ENCODE measurements at places on chromosomes 6 and 20.

DNA sequence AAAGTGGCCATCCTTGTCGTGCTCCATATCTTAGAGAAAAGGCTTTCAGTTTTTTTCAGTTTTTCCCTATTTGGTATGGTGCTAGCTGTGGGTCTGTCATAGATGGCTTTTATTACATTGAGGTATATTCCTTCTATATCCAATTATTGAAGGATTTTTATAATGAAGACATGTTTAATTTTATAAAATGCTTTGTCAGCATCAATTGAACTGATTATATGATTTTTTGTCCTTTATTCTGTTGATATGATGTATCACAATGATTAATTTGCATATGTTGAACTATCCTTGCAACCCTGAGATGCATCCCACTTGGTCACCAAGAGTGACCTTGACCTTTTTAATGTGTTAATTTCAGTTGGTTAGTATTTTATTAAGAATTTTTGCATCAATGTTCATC is 55.1 kb upstream of the VGLL2 start:
- no peak for DNase-seq

GRCh38 chr6:148999501-148999900 is 252.7 kb downstream of the UST start:
- no peak for DNase-seq

DNA sequence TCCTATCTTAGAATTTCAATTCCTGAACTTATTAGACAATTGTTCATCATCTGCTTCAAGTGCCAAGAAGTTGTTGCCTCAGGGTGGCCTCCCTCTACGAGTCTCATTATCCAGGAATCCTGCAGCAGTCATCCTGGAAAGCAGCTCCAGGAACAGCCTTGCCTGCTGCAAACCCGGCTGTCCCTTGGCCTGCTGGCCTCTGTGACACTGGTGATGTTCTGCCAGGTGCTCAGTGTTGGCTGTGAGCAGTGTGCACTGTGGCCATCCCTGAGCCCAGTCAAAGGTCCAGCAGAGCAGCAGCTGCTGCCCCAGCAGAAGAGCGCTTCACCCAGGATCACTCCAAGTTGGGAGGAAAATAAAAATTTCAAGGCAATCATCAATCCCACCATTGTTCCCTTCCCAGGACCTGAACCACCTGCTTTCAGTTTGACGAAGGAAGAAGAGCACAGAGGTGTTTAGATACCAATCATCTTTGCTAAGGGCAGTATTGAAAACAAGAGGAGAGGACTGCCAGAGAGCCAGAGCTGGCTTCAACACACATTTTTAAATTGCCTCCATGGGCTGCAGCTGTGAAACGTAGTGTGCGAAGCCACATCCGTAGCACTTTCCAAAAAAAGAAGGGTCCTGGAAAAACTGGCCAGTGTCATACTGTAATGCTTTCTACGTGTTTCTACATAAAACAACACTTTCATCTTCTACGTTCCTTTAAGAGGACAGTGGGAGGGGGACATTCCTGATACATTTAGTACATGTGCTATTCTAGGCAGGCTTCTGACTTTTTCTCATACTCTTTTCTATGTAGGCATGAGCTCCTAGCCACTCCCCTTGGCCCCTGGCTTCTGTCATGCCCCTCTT is 7.2 kb upstream of the FAM50B start:
- DNase-seq = no peak

- DNase-seq = no peak
These were observed 42.9 kb upstream of the UST start for GRCh38 chr6:148703900-148704299.

GRCh38 chr20:57092112-57092899 is 174.1 kb downstream of the BMP7 start:
- DNase-seq = peak; percentile 77

- DNase-seq = no peak
These were observed 33.1 kb upstream of the CNKSR3 start for GRCh38 chr6:154543628-154544027.

DNA sequence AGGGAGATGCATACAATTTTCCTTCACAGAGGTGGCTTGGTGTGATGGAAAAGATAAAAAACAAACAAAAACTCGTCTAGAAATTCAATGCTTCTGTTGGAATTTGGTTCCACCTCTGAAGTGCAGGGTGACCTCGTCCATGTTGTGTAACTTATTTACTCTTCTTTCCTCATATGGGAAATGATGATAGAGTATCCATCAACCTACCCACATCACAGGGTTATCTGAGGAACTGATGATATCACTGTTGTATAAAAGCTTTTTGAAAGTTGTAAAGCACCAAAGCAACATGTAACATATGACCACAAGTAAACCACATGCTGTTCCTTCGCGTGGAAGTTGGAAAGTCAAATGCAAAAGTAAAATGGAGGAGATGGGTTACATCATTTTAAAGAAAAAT is 212.0 kb upstream of the SGK1 start:
- DNase-seq = peak; percentile 14

DNA sequence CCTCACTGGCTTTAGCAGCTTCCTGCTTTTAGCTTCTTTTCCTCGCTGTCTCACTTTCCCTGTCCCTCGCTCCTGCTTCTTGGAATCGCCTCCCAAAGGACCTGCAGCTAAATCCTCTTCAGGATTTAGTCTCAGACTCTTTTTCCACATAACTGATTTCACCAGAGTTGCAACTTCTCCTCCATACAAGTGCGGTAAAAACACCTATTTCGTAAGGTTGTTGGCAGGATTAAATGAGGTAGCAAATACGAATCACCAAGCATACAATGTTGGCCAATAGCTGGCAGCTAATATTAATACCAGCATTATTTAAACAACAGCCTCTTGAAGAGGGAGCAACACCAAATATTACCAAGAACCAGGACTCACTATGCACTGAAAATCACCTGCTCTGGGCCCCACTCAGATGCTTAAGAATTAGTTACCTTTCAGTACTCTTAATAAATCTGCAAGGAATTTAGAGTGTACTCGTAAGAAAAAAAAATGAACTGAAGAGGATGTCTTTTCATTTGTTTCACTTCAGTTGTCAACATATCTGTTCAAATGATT is 123.0 kb downstream of the DTNBP1 start:
- no peak for DNase-seq

DNA sequence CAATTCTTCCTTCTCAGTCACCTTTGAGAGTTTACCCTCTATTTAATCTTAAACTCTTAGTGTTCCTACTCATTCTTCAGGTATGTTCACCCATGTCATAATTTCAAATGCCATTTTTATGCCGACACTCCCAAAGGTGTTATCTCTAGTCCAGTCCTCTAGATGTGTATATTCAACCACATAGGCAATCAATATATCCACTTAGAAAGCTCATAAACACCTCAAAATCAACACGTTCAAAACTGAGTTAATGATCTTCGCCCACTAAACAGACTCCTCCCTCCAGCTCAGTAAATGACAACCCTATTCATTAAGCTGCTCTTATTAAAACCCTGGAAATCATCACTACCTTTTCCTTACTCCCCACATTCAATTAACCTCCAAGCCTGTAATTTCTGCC is 6.4 kb downstream of the OSTM1 start:
- DNase-seq = no peak

GRCh38 chr20:11652128-11652527 is 265.6 kb upstream of the BTBD3 start:
- no peak for DNase-seq

DNA sequence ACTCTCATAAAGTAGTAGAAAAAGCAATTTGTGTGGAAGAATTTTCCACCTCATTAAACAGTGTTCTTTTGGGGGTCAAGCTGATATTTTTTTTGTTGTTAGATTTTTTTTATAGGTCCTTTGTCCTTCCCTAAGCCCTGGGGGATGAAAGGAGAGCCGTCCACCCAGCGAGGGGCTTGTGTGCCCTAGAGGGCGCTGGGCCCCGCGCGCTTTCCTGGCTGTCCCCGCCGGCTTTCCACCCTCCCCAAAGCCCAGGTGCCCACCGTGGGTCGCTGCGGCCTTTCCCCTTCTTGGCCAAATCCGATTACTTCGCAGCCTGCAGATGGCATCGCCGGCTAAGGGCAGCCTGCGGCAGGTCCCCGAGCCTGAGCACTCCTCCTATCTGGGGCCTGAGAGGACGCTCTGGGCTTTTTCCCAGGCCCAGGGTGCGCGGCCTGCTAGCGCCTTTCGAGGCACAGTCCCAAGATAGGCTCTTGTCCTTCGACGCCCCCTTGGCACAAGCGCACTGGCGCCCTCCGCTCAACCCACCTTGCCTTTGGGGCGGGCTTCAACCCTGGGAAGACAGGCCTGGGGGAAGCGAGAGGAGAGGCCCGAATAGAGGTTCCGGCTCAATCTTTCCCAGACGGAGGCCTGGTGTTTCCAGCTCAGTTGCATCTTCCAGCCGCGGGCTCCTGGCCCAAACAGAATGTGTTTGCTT is 33.6 kb downstream of the TFAP2A start:
- DNase-seq = peak; percentile 20

DNA sequence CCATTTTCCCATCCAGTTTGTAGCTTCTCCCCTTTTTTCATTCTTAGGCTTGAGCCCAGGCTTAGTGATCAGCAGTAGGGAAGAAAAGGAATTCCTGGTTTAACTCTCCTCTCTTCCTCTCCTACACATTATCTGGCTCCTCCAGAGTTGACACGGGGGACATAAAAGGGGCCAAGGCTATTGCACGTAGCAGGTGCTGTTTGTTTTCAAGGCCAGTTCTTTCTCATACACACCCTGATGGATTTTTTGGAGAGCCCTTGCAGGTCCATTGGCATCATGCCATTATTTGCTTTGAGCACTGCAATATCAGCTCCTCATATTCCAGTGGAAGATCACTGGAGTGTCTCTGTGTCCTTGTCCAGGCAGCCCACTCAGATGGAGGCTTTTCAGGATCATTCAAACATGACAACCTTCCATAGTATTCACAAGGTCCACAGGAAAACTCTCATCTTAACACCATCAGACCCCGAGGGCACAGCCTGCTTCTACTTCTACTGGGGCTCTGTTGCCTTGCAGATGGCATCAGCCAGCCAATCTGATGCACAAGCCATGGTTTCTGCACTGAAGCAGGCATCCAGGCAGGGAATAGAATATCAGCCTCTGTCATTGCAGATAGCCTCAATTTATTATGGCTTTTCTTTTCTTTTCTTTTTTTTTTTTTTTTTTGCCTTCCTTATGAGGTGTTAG is 18.8 kb downstream of the PLCB4 start:
- no peak for DNase-seq

GRCh38 chr6:37913210-37913609 is 93.7 kb downstream of the ZFAND3 start:
- DNase-seq = no peak

GRCh38 chr6:72742001-72742673 is 120.3 kb downstream of the KCNQ5 start:
- no peak for DNase-seq

DNA sequence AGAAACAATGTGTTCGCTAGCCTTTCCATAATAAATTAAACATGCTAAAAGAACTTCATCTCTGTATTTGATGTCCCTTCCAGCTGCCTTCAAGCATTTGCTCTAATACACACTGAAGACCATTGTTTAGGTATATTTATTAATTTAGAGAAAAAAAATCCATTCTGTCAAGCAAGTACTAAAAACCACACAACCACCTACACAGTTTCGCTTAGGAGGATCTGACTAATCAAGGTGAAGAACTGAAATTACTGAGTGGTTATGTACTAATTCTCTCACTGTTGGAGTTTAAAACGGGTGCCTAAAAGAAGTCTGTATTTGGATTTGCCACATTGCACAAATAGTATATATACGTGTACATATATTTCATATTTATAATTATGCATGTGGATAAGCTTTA is 58.9 kb downstream of the GMDS start:
- DNase-seq = no peak

DNA sequence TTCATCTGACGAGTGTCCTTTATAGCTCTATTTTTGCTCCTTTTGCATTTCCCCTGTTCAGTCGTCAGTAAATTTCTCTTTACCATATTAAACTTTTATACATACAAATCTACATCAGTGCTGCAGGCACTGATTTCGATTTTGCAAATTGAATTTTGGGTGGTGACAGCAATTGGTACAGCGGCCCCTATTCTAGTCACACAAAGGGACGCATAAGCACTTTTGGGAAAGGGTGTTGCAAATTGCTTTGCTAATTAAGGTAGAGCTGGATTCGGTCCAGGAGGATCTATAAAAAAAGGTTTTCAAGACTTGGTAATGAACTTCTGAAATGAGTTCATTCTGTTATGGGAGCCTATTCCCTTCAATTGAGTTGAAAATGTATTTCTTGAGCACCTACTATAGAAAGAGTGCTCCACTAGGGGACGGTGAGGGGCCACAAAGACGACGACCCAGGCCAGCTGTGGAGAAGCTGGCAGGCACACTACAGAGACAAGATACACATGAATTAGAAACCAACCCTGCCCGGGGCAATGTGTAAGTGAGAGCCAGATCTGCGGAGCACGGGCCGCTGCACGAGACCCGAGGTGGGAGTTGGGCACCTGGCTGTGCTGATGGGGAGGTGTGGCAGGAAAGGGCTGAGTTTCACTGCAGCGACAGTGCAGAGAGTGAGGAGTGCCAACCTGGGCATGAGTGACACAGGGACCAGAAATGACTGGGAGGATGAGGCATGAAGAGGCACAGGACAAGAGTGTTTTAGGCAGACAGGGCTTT is 5.4 kb downstream of the UQCC2 start:
- DNase-seq = no peak

DNA sequence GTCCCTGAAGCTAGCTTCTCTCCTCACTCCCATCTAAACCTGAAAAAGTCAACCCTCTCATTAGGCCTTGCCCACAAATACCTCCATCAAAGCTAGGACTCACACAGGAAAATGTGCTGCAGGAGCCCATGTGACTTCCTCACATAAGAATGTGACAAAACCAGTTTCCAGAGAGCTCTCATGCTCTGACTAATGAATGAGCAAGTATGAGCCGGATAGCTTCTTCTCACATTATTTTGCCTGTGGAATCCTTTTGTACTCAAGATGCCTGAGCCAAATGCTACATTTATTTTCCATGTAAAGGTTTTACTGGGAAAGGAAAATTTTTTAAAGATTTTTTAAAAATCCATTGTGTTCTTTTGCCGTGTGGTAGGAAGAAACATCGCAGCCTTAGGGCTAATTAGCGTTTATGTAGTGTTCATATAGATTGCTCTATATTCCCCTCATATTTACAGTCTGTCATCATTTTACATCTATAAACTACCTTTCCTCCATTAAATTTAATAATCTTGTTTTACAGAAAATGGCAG is 68.6 kb upstream of the CCN6 start:
- DNase-seq = no peak

GRCh38 chr6:46333481-46333880 is 157.8 kb downstream of the RCAN2 start:
- DNase-seq = no peak

All from hematopoietic multipotent progenitor cell treated with erythropoietin and hydrocortisone succinate and interleukin-3 and kit ligand, for 6 days (in vitro differentiated cells).